Activated CD4-positive, alpha-beta memory T cell treated with anti-CD3 and anti-CD28 coated beads, Interleukin-2, amount 10 ng/mL, durations not matched to agents 7 days and 5 days (primary cell): ENCODE measurements at places on chromosomes 7 and 10.

GRCh38 chr10:59465088-59465487, 102.7 kb upstream of the FAM13C start:
- DNase-seq, result no peak

DNA sequence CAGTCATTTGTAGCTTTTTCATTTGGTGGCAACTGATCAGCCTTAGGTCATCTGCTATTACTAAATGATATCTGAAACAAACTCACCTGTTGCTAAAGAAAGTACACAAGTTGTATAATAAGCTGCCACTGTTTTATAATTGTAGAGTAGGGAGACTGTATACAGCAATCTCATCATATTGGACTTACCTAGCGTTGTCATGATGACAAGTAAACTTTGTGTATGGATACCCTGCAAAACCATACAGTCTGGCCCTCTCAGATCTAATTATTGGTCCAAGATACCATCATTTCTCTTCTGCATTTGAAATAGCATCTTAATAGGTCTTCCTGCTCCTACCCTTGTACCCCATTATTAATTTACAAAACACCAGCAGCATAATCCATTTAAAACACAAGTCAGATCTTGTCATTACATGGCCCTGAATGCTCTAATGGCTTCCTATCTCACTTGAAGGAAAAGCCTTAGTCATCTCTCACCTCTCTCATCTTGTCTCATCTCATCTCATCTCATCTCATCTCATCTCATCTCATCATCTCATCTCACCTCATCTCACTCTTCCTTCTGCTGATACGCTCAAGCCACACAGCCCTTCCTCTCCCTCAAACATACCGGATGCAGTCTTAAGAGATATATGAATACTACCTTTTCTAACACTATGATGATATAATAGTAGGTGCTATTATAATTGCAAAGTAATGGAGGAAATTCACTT, 540.6 kb downstream of the MDFIC start:
- no peak for DNase-seq

DNA sequence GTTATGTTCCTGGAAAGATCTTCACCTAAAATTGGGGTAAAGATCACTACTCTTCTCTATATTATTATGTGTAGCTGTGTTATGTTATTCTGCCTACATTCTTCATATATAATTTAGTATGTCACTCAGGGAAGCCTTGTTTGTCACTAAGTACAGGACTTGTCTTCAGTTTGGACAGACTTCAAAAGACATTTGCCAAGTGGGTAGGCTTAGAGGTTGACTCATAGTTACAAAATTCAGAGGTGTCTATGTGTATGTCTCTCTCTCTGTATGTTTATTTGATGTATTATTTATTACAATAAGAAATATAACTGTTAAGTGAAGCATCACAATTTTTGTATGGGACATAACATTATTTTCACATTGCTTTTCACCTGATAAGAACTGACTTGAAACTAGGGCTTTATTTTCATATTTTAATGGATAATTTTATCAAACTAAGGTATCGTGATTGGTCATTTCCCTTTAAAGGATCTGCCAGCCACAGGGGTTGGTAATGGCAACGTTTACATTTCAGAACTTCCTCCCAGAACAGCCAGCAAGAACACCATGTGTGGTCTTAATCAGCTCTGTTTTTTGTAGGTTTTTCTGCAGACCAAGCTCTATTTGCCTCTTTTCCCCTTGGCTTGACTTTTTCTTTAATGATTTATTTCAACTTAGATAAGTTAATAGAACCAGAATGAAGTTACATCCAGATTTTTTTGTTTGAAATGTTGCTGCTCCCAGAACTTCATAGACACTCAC, 262.1 kb upstream of the CACNA2D1 start:
- DNase-seq, result no peak

DNA sequence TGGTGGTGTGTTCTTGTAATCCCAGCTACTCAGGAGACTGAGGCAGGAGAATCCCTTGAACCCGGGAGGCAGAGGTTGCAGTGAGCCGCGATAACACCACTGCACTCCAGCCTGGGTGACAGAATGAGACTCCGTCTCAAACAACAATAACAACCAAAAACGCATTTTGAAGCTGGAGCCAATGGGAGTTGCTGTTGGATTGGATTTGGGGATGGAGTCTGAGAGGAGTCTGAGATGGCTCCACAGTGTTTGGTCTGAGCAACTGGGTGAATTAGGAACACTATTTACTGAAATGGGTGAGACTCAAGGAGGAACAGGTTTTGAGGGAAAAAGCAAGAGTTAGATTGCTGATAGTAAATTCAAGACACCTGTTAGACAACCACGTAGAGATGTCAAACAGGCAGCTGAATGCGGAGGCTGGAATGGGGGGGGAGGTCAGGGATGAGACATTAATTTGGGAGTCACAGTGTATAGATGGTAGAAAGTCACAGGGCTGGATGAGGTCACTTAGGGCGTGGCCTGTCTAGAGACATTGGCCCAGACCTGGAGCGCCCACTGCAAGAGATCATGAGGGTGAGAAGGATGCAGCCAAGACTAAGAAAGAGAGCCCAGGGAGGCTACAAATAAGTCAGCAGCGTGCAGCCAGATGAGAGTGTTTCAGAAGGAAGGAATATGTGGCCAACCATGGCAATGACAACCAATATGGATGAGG, 56.4 kb downstream of the CYCS start:
- DNase-seq, result no peak

DNA sequence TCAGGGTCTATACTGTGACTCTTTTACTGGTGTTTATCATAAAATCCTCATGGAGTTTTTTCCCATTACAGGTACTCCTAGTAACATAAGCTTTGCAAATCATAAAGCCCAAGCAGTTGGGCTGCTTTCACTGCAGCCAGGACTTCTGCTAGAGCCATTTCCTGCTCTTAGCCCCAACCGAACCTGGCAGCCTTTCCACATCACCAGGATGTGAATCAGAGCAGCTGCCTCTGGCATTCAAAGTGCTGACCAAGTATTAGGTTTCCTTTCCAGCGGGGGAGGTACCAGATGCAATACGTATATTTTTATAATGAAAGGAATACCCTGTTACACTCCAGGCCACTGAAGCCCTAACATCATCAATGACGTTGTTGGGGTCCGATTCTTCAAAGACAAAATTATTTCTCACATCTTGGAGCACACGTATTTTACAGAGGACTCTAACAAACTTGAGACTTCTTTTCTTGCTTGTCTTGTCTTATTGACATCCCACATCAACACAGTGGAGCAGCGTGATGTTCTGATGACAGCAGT, 3.6 kb upstream of the HTR5A start:
- no peak for DNase-seq
